Peyer's patch (tissue), 4 donors: ENCODE measurements at places on chromosomes 1 and 21.
A peak's percentile ranks its signal among the peaks of the same experiment; 100 is the strongest.

DNA sequence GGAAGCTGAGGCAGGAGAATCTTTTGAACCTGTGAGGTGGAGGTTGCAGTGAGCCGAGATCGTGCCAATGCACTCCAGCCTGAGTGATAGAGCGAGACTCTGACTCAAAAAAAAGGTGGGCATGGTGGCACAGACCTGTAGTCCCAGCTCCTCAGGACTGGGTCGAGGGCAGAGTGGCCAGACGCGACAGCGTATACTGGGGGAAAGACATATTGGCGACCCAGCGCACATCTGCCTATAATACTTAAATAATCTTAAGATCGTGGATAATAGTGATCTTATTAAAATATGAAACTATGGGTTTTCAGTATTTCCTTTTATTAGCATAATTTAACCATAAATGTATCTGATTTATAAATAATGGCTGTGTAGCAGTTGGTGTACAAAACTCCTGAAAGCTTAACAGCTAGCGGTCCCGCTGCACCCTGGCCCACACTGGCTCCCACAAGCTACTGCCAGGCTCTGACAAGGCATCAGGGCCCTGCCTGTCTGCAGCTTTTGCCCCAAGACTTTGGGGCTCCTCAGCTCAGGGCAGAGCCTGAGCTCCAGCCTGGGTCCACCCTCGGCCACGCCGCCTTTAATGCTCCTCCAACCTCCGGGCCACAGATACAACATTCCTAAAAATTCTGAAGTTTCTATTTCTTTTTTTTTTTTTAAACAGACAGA is 2.7 kb upstream of the AURKAIP1 start:
- H3K4me3 ChIP-seq = no peak overlapping the region
- no peak overlapping the region for H3K27ac ChIP-seq
- DNase-seq = no peak
- peaks cover 21% of the 10 kb centered on the region for H3K4me1 ChIP-seq
- H3K36me3 ChIP-seq = no peaks in the 10 kb centered on the region

DNA sequence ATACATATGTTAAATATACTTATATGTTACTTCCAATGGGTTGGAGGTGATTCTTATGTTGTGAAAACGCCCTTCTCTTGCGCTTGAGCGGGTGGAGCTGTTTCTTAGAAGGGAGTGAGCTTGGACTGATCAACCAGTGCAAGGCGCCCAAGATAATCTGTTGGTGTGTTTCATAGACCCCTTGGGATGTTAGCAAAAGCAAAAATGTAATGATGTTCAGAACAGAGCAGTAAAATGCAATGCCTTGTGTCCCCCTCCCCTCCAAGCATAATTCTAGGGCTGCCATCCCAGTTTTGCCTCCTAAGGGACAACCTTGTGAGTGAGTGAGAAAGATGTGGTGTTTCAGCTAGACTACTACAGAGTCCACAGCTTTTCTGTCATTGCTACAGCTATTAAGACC is 6.2 kb upstream of the CD34 start:
- H3K27ac ChIP-seq = no peak overlapping the region
- no peak overlapping the region for H3K4me3 ChIP-seq
- no peaks in the 10 kb centered on the region for H3K4me1 ChIP-seq
- H3K27me3 ChIP-seq = no peaks in the 10 kb centered on the region
- DNase-seq = no peak
- no peaks in the 10 kb centered on the region for H3K36me3 ChIP-seq

DNA sequence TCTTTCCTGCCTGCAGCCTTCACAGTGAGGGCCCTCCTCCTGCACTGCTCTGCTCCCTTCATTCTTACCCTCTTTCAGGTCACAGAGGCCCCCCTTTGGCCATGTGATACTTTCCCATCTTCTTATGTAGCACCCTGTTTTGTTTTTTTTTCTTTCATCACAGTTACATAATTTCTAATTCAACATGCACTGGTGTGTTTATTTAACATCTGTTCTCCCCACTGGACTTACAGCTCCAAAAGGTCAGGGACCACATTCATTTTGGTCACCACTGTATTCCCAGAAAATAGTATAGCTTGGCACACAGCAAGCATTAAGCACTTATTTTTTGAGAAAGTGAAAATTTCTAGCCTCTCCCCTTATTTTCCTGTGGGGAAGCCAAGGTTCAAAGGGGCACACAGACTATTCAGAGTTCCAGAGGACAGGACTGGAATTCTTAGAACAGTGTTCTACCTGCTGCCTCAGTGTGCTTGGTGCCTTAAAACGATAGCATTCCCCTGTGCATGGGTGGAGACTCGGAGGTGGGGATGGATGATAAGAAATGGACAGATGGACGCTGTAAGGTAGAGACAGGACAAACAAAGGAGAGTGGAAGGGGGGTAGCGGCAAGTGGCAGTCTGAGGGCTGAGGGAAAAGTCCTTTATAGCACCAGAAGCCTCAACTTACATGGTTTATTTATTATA is 5.3 kb downstream of the DENND2D start:
- no peaks in the 10 kb centered on the region for H3K36me3 ChIP-seq
- H3K27ac ChIP-seq = peak overlapping the region; percentile 56
- no peaks in the 10 kb centered on the region for H3K27me3 ChIP-seq

DNA sequence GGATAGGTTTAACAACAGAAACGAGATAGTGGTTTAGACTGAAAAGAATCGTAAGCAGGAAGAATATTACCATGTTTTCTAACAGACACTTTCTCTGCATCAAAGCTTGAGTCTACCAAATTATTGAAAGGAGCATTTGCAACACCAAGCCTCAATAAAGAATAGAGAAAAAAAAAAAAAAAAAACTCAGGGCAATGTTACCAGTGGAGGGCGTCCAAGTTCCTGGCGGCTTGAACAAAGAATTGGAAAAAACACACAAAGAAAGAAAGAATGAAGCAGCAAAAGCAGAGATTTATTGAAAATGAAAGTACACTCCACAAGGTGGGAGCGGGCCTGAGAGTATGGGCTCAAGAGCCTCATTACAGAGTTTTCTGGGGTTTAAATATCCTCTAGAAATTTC is 686.5 kb upstream of the ADGRL2 start:
- H3K27ac ChIP-seq = no peak overlapping the region
- no peaks in the 10 kb centered on the region for H3K27me3 ChIP-seq

DNA sequence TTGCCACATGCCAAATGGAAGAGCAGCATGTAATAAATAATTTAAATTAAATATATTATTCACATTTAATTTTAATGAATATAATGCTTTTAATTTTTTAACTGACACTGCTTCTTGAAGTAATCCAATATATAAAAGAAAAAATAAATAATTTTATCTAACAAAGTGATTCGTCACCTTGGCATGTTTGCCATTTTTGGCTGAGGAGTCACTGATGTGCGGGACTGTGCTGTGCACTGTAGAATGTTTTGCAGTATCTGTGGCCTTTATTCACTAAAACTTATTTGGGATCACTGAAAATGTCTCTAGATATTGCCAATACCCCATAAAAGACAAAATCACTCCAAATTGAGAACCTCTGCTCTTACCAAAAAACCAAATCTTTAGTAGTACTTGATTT is 807.8 kb downstream of the BRINP3 start:
- H3K4me3 ChIP-seq = no peak overlapping the region
- no peaks in the 10 kb centered on the region for H3K27me3 ChIP-seq
- DNase-seq = no peak
- H3K36me3 ChIP-seq = no peaks in the 10 kb centered on the region

DNA sequence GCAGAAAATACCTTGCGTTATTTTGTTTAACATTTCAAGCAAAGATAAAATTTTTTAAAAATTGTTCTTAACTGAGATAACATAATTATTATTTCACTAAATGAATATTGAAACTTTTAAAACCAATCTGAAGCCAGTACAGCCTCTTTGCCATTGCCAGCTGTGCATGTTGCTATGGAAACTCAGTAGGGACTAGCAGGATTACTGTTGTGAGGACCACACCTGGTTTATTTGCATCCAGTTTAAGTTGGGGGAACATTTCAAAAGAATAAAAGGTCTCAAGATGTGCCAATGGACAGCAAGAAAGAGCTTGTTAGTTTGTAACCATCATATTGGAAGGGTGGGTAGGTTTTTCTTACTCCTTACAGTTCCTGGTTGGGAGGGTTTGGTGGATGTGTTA is 80.7 kb downstream of the POU2F1 start:
- no peaks in the 10 kb centered on the region for H3K36me3 ChIP-seq
- no peaks in the 10 kb centered on the region for H3K27me3 ChIP-seq
- no peak for DNase-seq
- H3K4me3 ChIP-seq = no peak overlapping the region
- no peaks in the 10 kb centered on the region for H3K4me1 ChIP-seq

DNA sequence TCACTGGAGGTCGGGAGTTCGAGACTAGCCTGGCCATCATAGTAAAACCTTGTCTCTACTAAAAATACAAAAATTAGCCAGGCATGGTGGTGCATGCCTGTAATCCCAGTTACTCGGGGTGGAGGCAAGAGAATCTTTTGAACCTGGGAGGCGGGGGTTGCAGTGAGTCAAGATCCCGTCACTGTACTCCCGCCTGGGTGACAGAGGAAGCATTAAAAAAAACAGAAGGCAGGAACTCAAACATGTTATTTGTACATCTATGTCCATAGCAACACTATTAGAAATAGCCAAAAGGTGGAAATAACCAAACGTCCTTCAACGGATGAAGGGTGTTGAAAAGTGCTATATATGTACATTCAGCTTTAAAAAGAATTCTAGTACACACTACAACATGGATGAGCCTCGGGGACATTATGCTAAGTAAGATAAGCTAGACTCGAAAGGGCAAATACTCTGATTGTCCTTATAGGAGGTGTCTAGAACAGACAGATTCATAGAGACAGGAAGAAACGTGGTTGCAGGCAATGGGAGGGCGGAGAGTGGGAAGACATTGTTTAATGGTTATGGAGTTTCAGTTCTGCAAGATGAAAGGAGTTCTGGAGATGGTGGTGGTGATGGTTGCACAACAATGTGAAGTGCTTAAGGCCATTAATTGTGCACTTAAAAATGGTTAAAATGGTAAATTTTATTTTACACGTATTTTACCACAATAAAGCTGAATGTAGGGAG is 19.2 kb downstream of the NLRP3 start:
- no peaks in the 10 kb centered on the region for H3K4me1 ChIP-seq
- DNase-seq = no peak
- no peaks in the 10 kb centered on the region for H3K36me3 ChIP-seq

- no peaks in the 10 kb centered on the region for H3K36me3 ChIP-seq
- peak overlapping the region; percentile 40 for H3K27ac ChIP-seq
- H3K27me3 ChIP-seq = no peaks in the 10 kb centered on the region
- peaks cover 79% of the 10 kb centered on the region for H3K4me1 ChIP-seq
Measured at GRCh38 chr1:19443326-19443725, 42.0 kb downstream of the CAPZB start.

DNA sequence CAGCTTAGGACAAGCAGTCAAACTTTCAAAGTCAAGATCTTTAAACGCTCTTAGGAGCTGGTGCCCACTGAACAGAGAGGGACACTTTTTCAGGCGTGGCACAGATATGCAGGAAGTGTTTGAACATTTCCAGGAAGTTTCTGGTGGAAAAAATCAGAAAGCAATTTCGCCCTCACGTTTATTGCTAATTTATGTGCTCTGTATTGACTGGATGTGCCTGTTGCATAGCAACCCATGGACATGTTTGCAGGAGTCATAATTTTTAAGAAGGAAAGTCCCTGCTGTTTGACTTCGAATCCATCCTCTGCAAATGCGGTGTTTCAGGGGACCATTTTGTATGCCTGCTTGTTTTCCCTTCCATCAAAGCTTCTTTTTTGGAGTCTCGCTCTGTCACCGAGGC is 239.9 kb upstream of the IRF2BP2 start:
- H3K4me1 ChIP-seq = peaks cover 25% of the 10 kb centered on the region
- no peak for DNase-seq
- no peaks in the 10 kb centered on the region for H3K27me3 ChIP-seq
- no peak overlapping the region for H3K27ac ChIP-seq
- no peaks in the 10 kb centered on the region for H3K36me3 ChIP-seq
- no peak overlapping the region for H3K4me3 ChIP-seq

- H3K27ac ChIP-seq = no peak overlapping the region
- H3K4me3 ChIP-seq = no peak overlapping the region
- no peak for DNase-seq
- peaks cover 43% of the 10 kb centered on the region for H3K4me1 ChIP-seq
Measured at GRCh38 chr1:149846593-149847466, 52.5 kb upstream of the BOLA1 start.
